ENCODE measurements at places on chromosomes 12 and 14. TPM values are rescaled to one million over a fixed set of nuclear protein-coding genes. Genes with fewer than 3 reads are reported as not detected.

DNA sequence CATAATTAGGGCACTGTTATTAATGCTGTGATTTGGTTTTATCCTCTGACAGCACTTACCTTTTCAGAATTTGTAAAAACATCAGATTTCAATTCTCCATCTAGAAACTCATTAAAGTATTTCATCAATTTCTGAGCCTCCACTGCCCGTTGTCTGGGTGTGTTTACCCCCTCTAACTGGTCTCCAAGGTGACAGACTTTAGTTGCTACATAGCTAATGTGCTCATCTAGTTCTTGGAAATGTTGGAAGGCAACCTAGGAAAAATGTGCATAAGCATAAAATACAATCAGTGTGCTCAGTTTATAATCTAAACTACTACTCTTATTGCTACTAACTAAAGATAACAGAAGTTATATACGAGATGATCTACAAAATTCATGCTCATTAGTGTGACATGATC, 24.6 kb downstream of the EXOC5 start:
- no peak for DNase-seq

DNA sequence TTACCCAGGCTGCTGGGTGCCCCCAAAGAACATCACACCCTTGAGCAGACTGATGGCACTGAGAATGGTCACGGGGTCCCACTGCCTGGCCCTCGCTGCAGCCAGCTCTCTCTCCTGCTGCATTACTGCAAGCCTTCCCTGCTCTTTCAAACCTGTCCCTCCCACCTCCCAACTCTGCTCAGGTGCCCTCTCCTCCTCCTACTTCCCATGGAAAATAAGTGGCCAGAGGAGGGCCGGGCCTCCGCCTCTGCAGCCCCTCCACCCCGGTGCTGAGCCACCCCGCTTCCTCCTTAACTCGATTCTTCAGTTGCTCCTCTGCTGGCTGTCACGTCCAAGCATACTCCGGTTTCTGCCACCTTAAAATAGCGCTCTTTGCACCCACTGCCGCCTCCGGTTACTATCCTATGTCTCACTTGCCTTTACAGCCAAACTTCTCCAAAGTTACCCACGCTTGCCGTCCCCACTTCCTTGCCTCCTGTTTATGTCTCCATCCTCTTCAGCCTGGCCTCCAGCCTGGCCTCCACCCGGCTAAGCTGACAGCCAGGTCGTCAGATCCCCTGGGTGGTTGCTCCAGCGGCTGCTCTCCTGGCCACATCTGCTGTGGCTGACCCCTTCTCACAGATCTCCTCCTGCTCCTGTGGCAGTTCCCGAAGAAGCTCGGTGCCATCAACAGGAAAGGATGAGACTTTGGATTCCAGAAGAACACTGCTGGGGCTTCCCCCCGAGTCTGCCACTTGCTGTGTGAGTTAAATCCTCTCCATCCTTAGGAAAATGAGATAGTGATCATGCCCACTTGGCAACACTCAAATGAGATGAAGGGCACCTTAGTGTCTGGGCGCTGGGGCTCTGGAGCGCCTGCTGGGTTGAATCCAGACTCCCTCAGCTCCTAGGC, 7.7 kb downstream of the SMIM41 start:
- DNase-seq = no peak

DNA sequence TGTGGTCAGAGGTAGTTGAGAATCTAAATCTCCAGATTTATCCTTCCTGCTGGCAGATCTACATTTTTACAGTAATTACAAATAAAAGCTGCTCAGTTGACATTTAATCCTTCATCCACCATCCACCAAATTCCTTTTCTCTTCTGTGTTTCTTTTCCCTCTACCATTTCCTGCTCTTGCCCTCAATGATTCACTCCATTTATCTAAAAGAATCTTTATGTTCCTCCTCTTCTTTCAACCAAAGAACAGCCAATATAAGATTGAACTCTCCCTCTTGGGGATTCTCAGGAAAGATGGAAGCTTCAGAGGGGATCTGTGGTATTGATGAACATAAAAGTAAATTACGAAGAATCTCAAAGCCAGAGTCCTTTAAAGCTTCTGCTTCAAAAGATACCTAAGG, 4.4 kb downstream of the MAP4K5 start:
- DNase-seq = no peak

The HCAR2 gene
- not detected for total RNA-seq

The NXPH4 gene
- total RNA-seq = 0.13 TPM

The KRT73 gene
- total RNA-seq = not detected

All from left lobe of liver (tissue), 2 donors.